Hindlimb muscle (tissue), 1 donor: ENCODE measurements at places on chromosomes 3 and 15. TPM values are rescaled to one million over a fixed set of nuclear protein-coding genes. Genes with fewer than 3 reads are reported as not detected.

DNA sequence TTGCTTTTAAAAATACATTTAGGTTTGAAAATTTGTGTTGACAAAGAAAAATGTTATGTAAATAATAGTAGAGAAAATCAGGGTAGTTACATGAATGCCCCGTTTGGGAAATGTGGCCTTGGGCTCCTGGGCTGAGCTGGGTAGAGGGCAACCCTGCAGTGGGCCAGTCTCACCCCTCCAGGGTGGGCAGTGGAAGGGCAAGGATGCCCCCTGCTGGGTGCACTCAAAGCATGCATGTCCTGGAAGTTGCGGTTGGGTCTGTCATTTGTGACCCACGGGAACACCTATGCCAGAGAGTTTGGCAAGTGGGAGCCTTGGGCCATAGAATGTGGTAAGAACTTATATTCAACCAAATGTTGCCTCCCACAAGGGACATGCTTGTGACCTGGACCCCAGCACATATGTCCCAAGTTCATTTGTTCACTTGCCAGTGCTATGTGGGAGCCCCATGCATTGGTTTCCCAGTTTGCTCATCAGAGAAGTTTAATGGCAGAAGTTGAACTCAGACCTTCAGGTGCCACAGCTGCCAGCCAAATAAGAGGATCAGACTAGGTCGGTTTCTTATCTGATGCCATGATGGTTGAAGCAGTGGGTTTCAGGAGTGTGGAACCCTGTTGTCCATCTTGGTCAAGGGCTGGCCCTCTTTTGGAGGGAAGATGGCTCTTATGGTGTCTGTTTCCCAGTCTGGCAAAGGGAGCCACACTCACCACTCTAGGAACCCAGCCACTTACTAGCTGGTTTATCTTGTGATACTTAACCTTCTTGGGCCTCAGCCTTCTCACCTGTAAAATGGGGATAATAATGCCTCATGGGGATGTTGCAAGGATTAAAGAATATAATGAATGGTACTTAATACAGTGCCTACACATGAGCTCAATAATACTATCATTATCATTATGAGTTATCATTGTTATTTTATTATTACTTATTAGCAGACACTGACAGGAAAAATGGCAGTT lies 2.5 kb upstream of the PLCB2 start:
- peak; percentile 30 for DNase-seq

- no peak for DNase-seq
These were observed 40.2 kb upstream of the LYZL4 start for GRCh38 chr3:42450567-42450966.

GRCh38 chr3:113963879-113964278 lies 16.1 kb downstream of the ZDHHC23 start:
- DNase-seq = no peak

DNA sequence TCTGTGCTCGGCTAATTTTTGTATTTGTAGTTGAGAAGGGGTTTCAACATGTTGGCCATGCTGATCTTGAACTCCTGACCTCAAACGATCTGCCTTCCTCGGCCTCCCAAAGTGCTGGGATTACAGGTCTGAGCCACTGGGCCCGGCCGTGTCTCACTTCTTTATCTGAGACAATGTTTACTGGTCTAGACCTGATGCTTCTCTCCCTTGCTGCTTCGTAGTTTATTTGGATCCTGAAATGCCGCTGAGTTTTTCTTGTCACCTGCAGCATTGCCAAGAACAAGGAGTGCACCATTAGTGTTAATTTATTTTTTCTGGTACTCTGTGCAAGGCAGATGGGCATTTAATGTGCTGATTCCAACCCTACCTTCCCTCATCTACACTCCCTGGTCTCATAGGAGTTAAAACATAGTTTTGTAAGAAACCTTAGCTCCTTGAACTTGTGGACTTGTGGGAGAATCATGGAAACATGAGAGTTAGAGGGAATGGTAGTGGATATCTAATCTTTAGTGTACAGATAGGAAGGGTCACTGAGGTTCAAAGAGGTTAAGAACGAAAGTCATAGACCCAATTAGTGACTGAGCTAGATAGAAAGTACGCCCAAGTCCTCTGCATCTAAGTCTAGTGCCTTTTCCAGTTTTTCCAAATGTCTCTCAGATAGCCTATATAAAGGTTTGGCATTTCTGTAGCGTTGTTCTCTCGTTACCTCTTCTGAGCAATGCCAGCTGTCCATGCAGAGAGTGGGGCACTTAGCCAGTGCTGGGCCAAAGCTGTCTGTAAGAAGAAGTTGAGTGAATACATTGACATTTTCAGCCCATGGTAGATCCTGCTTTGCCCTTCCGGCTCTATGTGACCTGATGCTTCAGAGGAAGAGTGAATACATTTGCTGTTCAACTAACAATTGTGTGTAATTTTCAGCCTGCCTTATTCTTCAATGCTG lies 244.1 kb downstream of the LPP start:
- no peak for DNase-seq

- DNase-seq = no peak
These were observed 51.6 kb downstream of the LINGO1 start for GRCh38 chr15:77580996-77581682.

GRCh38 chr15:63277893-63278456 lies 570 bp downstream of the APH1B start:
- no peak for DNase-seq

GRCh38 chr3:151753846-151754245 lies 20.1 kb downstream of the AADACL2 start:
- no peak for DNase-seq

The MGLL gene
- polyA plus RNA-seq = 28.0 TPM

The TGM4 gene
- polyA plus RNA-seq = not detected

The DUOXA2 gene
- not detected for polyA plus RNA-seq
